ENCODE measurements at places on chromosomes 12 and 14.
A peak's percentile ranks its signal among the peaks of the same experiment; 100 is the strongest.

DNA sequence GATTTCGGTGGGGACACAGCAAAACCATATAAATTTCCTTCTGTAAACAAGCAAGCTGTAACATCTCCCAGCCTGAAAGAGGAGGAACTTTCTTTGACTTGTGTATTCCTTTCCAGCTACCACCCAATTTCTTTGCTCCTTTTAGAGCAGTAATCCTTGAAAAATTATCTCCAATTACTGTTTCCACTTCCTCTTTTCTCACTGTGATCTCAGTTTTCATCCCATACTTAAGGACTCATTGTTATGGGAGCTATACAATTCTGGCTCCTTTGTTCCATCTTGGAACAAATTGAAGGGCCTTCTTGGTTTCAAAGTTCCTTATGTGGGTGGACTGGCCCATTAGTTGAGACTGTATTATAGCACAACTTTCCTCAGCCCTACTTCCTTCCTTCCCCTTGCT lies 152.6 kb downstream of the AKAP6 start:
- no peak for DNase-seq

- no peak for DNase-seq
Observed at GRCh38 chr12:81800298-81801148, 41.4 kb upstream of the PPFIA2 start.

DNA sequence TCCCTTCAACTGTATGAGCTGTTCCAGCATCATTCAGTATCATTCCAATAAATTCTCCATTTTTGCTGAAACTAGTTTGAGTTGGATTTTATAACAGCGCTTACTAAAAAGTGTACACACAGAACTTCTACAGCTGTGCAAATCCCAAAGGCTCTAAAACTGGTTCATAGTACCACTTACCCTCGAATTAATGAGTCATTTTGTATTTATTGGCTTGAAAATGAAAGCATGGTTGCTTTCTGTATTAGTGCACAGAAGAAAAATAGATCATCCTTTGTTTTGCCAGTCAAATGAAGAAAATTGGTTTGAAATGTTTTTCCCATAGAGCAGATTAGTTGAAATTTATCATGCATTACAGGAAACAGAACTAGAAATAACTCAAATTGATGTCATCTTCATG lies 268.3 kb upstream of the CPNE8 start:
- DNase-seq = no peak

GRCh38 chr12:2009623-2010022 lies 5.4 kb upstream of the DCP1B start:
- DNase-seq = no peak

DNA sequence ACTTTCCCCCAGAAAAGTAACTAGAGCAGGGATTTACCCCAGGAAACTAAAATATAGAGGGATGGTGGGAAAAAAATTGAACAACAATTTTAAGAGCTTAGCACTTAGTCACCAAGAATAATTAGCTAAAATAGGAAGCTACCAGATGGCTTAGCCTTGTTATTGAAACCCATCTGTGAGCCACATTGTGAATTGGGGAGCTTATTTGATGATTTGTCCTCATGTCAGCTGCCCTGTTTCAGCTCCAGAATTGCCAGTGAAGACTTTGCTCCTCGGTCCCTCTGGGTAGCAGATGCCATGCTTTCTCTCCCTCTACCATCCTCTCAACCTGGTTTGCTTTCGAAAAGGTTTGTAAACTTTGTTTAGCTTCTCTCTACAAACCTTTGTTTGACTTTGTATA lies 67.7 kb upstream of the PTHLH start:
- DNase-seq = no peak

- DNase-seq = no peak
Observed at GRCh38 chr12:25384038-25384892, 133.5 kb upstream of the KRAS start.

DNA sequence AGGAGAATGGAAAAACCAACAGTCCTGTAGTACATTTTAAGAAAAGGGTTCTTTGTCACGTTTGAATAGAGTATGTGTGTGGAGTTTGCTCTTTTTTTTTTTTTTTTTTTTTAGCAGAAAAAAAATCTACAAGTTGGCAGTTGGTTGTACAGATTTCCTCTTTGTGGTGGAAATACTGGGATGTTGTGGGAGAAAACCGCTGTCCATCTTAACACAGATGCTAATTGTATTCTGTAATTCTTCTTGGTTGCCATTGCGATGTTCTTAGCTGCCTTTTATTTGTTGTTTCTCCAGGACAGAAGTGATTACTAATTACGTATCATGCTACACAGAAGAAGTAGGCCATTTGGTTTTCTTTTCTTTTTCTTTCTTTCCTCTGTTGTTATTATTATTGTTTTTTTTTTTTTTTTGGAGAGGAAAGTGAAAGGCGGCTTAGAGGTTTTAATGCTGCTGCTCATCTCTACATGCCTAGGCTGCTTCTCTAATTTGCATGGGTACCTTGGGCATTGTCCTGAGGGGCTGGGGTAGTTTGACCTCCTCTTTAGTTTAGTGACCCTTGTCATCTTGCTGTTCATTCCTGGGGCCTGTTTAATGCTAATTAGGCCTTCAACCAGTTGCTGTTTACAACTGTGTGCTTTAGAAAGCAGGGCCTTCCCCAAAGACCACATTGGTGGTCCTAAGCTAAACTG lies 94.7 kb downstream of the TMTC2 start:
- DNase-seq = no peak

GRCh38 chr12:65643595-65644386 lies 180.5 kb upstream of the HMGA2 start:
- DNase-seq = no peak

GRCh38 chr12:51797301-51797700 lies 51.2 kb downstream of the FIGNL2 start:
- no peak for DNase-seq

DNA sequence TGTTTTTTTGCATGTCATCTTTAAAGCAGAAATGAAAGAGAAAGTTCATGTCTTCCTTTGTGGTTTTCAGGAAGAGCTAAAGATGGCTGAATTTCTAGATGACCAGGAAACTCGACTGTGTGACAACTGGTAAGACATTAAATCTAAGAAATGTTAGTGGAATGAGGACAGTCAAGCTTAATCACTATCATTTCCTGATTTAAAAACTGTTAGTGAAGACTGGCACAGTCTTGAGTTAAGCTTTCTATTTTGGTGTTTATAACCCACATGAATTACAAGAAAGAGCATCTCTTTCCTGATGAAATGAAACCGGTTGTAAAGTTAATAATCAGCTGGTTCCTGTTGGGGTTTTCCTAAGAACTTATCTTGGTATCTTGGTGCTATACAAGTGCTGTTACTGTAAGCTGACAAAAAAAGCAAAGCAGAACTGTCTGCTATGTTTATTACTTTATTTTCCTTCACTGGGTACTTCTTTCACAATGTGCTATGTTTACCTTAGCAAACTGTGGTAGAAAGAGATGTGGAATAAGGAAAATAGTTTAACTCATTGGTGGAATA lies 5.2 kb downstream of the TRAFD1 start:
- no peak for DNase-seq

GRCh38 chr12:57088354-57089270 lies at the start of gene NAB2:
Gene NAB2 (plus strand): TSS chr12:57089114. CDS start chr12:57089272, 158 bp downstream.
- DNase-seq = peak; percentile 90

GRCh38 chr12:53220694-53221202 lies 11.3 kb downstream of the RARG start:
- peak; percentile 75 for DNase-seq

DNA sequence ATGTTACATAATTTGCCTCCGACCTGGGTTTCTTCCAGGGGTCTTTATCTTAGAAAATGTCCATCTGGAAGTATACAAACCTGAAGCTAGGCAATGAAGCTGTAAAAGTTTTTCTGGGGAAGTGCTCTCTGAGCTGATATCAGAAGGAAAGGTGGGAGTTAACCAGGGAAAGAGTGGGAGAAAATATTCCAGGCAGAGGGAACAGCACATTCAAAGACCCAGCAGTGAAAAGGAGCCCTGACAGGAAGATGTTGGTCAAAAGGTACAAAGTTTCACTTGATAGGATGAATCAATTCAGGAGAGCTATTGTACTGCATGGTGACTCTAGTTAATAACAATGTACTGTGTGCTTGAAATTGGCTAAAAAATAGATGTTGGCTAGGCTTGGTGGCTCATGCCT lies 17.8 kb upstream of the CIT start:
- no peak for DNase-seq

GRCh38 chr14:60512973-60513571 lies 4.1 kb downstream of the SIX6 start:
- DNase-seq = no peak

- DNase-seq = no peak
Observed at GRCh38 chr12:88538697-88539096, 41.6 kb downstream of the KITLG start.
